NCI-H460 (cell line): ENCODE measurements at places on chromosomes 1 and 21.

- DNase-seq: no peak
Observed at GRCh38 chr1:64323882-64324281, 120.5 kb downstream of the UBE2U start.

DNA sequence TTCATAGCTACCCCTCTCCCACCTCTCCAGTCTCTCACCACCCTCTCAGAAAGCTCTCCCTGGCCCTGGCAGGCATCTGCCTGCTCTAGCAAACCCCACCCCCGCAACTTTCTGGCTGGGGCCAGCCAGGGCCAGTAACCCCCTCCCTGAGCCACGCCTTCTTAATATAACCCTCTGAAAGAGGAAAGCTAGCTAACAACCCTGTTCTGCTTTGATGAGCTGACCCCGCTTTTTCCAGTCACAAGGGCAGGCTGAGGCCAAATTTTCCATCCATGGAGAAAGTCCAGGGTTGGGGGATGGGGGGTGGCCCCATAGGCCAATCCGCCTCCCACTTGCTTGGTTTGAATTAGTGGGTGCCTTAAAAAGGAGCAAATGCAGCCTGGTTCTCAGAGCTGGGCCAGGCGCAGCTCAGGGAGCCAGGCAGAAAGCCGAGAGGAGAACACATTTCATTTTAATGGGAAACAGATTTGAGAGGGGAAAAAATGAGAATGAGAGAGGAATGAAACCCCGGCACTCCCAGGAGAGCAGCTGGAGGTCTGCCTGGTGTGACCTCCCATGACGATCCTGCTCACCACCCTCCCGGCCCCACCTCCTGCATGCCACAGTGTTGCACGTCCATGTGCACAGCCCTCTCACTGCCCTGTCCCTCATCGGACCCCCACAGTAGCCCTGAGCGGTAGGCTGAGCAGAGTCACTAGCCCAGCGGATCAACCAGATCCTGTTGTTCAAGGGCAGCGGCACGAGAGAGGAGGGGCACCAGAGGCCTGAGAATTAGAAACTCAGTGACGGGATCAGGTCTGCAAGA is 62.3 kb downstream of the OPTC start:
- no peak for DNase-seq

GRCh38 chr1:51236531-51237350 is 668 bp downstream of the RNF11 start:
- DNase-seq: no peak

DNA sequence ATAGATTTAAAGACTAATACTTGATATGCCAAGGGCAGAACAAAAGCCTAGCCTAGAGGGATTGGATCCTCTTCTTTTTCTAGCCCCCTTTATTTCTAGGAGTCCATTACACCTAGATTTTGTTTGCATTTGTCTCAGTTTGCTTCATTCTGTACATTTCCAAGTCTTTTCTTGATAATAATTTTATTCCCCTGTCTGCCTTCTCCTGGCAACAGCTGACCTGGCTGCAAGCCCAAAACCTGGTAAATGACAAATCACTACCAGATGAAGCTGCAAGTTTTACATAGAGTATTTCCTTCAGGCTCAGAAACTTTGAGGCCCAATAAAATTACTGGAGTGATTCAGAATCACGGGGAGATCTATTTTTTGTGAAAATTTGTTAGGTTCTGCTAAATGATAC is 36.5 kb upstream of the LHX8 start:
- DNase-seq: no peak

DNA sequence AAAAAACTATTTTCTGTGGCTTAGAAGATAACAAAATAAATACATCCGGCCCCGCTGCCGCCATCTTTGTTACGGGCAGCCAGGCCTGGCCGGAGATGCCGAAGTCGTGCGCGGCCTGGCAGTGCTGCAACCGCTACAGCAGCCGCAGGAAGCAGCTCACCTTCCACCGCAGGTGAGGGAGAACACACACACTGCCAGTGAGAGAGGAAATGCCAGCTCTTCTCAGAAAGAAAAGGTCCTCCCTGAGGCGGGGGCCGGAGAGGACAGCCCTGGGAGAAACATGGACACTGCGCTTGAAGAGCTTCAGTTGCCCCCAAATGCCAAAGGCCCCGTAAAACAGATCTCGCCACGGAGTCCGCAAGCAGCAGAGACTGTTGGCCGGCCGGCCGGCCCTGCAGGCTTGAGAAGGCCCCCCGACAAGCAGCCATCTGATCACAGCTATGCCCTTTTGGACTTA is 323.2 kb downstream of the AMY1C start:
- no peak for DNase-seq
